ENCODE measurements at places on chromosomes 1 and 21.

GRCh38 chr1:91501971-91502671 is 1.5 kb downstream of the CDC7 start:
- ATAC-seq, result no peak

DNA sequence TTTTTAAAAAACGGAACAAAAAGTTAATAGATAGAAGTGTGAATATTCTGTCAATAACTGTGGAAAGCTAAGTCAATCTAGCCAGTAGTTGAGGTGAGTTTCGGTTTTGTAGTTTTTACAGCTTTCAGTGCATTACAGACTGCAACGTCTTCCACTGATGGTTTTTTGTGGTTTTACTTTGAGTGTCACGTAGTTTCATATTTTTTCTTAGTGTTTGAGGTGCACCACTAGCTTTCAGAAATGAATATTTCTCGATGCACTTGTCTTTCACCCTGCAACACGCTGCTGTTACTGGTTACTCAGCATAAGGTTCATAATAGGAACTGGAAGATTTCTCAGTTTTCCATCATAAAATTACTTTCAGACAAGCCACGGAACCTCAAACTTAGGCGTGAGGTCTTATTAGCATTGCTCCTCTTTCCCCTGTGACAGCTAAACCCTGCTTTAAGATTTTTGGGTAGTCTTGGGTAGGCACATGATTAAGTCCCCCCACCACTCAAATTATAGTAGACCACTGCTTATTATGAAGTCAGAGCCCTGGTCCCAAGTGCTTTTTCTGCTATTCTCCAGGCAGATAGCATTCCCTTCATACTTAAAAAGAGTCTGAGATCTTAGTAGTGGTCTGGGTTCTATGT is 1412.7 kb downstream of the KCNT2 start:
- ATAC-seq, result peak; percentile 82

- ATAC-seq, result no peak
These were observed 16.9 kb upstream of the ECE1 start for GRCh38 chr1:21307210-21307609.

DNA sequence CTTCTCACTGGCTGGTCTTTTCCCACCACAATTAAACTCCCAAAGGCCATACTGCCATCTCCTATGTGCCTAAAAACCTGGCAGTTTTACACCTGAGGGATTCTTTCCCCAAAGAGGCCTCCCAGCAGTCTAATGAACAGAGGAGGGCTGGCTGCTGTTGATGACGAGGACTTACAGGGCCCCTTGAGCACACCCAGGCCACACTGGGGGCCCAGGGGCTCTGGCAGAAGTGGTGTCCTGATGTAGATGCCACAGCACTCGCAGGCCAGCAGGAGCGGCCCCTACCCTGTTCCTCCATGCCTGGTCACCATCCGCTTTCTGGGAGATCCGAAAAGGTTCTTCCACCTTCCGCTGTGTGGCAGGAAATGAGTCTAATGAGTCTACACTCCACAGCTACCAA is 24.2 kb downstream of the POFUT2 start:
- ATAC-seq, result no peak

Measured in stimulated activated memory B cell treated with anti-CD40 and anti-IgM and Interleukin-4, amounts not matched to agents 10 μg/mL and 1 μg/mL and 100 μg/mL, for 72 hours (primary cell).